Activated CD4-positive, alpha-beta T cell treated with anti-CD3 and anti-CD28 coated beads, Interleukin-2, amount 10 ng/mL, durations not matched to agents 7 days and 5 days (primary cell): ENCODE measurements at places on chromosomes 12 and 14. TPM values are rescaled to one million over a fixed set of nuclear protein-coding genes. Genes with fewer than 3 reads are reported as not detected.

Gene KLRC2
- not detected for total RNA-seq

DNA sequence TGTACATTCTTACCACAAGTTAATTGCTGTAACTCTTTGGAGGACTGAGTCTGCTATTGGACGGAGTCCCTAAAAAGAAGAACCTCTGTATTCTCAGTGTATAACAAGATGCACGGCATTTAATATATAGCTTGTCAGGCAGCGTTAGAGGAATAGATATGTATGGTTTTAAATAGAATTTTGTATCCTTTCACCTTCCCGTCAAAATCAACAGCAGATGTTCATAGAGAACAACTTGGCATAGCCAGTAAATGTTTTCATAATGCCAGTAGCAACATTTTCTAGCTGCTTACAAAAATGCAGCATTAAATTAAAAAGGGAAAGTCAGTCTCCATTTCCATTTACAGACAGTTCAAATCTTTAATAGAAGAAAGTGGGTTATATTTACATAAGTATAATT is 6.8 kb downstream of the SCYL2 start:
- H3K4me1 ChIP-seq, result peaks cover 29% of the 10 kb centered on the region
- no peaks in the 10 kb centered on the region for H3K27me3 ChIP-seq
- H3K4me3 ChIP-seq, result no peak overlapping the region
- peaks cover 14% of the 10 kb centered on the region for H3K36me3 ChIP-seq

DNA sequence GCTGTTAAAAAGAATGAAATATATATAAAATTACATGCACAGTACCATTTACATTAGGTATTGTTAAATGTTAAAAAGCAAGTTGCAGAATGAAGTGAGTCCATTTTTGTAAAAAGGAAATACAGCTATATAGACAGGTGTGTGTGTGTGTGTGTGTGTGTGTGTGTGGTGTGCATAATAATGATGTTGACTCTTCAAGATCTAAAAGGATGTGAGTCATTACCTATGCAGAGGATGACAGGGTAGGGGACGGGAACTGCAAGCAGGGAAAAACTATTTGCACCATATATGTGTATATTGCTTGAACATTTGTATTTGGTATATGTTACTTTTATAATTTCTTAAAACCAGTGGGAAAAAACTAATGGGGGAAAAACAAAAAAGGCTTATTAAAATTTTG is 3.1 kb downstream of the C14orf39 start:
- H3K27ac ChIP-seq, result no peak overlapping the region
- H3K4me3 ChIP-seq, result no peak overlapping the region
- peaks cover 26% of the 10 kb centered on the region for H3K27me3 ChIP-seq

- no peaks in the 10 kb centered on the region for H3K4me1 ChIP-seq
- H3K36me3 ChIP-seq, result no peaks in the 10 kb centered on the region
- DNase-seq, result no peak
- no peak overlapping the region for H3K27ac ChIP-seq
Observed at GRCh38 chr14:24839617-24840203, 205.7 kb upstream of the GZMB start.

DNA sequence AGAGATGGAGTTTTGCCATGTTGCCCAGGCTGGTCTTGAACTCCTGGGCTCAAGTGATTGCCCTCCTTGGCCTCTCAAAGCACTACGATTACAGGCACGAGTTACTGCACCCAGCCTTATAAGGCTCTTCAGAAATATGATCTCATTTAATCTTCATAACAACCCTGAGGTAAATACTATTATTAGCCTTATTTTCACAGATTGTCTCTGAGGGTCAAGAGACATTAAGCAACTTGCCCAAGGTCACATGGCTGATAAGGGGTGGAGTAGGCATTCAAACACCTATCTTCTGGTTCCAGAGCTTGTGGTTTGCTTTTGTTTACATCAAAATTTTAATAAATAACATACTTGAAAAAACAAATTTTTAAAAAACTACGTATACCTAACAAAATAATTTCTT is 5.1 kb downstream of the PRKAG1 start:
- DNase-seq, result no peak
- H3K4me1 ChIP-seq, result peaks cover 30% of the 10 kb centered on the region
- no peak overlapping the region for H3K27ac ChIP-seq
- peaks cover 34% of the 10 kb centered on the region for H3K36me3 ChIP-seq

GRCh38 chr12:57377103-57377840 is 53.6 kb downstream of the R3HDM2 start:
- no peak for DNase-seq
- no peak overlapping the region for H3K4me3 ChIP-seq
- H3K4me1 ChIP-seq, result peaks cover 8% of the 10 kb centered on the region
- H3K27me3 ChIP-seq, result no peaks in the 10 kb centered on the region
- H3K27ac ChIP-seq, result no peak overlapping the region

DNA sequence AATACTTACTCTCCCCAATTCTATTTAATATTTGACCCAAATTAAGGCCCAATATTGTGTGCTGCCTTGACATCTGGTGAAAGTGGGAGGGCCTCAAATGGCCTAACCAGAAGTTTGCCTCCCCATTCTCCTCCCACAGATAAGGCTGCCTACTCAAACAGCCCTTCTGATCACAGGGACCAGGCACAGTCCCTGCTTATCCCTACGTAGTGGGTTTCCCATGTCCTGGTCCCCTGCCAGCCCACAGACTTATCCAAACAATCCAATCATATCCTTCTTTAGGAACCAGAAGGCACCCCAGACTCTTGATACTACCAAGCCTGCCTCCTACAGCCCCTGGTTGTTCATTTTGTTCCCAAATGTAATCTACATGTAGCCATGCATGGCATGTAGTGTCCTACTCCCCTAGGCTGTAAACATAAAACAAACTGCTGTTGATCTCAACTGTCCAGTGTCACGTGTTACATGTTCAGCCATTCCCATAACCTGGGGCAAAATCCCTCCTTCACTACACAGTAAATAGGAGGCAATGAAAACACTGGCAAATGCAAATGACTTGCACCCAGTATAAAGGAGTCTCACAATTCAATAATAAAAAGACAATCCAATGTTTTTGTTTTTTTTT is 49.3 kb downstream of the EEA1 start:
- DNase-seq, result no peak
- H3K4me1 ChIP-seq, result peaks cover 3% of the 10 kb centered on the region
- no peaks in the 10 kb centered on the region for H3K27me3 ChIP-seq
- no peak overlapping the region for H3K27ac ChIP-seq
- H3K36me3 ChIP-seq, result peaks cover 34% of the 10 kb centered on the region
- H3K4me3 ChIP-seq, result no peak overlapping the region

Gene RPS6KL1
- 4.5 TPM for total RNA-seq

- H3K4me1 ChIP-seq, result peaks cover 26% of the 10 kb centered on the region
- H3K27ac ChIP-seq, result peak overlapping the region; percentile 67
- H3K27me3 ChIP-seq, result no peaks in the 10 kb centered on the region
- no peak overlapping the region for H3K4me3 ChIP-seq
- peak; percentile 43 for DNase-seq
Observed at GRCh38 chr14:68564826-68565759, 227.8 kb downstream of the ZFP36L1 start.

GRCh38 chr14:45251912-45252311 is 1.1 kb downstream of the MIS18BP1 start:
- peak; percentile 15 for DNase-seq
- peak overlapping the region; percentile 98 for H3K27ac ChIP-seq
- peak overlapping the region; percentile 87 for H3K4me3 ChIP-seq
- peaks cover 3% of the 10 kb centered on the region for H3K27me3 ChIP-seq
- H3K4me1 ChIP-seq, result peaks cover 30% of the 10 kb centered on the region

DNA sequence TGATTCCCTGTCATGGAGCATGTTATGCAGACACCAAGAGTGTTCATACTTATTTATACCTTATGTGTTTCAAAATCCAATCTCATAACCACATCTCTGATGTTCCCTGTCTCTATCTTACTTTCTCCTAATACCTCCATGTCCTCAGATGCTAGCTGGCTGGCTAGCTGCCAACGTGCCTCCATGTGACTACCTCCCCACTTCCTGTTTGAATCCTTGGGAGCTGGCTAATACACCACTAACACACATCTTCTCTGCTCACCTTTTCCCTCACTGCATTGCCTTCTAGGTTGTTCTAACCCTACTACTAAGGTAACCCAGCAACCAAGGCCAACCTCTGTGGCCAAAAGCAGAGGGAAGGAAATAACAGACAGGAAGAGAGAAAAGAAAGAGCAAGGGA is 27.3 kb downstream of the TTC5 start:
- H3K27me3 ChIP-seq, result no peaks in the 10 kb centered on the region
- H3K4me3 ChIP-seq, result no peak overlapping the region
- H3K36me3 ChIP-seq, result peaks cover 49% of the 10 kb centered on the region
- H3K27ac ChIP-seq, result peak overlapping the region; percentile 6

- peaks cover 52% of the 10 kb centered on the region for H3K27me3 ChIP-seq
- H3K4me3 ChIP-seq, result peak overlapping the region; percentile 61
- H3K36me3 ChIP-seq, result no peaks in the 10 kb centered on the region
- DNase-seq, result no peak
- no peaks in the 10 kb centered on the region for H3K4me1 ChIP-seq
Observed at GRCh38 chr14:103058164-103059055, 1.1 kb upstream of the CDC42BPB start.

Gene PITPNM2
- 21.8 TPM for total RNA-seq

DNA sequence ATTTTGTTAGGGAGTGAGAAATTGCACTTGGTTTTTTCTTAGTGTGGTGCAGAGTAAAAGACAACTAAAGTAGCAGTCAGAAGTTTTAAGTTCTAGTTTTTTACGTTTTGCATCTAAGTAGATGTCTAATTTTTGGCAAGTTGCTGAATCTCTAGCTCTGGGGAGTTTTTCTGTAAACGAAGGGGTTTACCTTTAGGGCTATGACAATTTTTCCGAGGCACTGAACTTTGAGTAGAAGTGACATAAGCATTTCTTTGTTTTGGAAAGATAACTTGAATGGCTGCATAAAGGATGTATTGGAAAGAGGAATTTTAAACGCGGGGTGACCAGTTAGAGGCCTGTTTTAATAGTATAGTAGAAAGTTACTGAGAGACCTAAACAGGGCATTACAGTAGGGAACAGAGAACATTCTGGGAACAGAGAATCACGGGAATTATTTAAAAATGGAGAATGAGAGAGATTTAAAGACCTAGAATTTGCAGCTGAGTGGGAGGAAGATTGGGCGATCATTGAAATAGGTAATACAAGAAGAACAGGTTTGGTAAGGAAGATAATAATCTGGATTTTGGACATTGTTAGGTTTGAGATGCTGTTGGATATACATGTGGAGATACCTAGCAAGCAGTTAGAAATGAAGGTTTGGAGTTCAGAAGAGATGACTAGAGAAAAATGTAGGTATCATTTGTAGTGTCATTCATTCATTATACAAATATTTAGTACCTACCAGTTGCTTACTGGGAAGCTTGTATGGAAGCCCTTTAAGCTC is 1.2 kb downstream of the ZNF410 start:
- H3K27me3 ChIP-seq, result no peaks in the 10 kb centered on the region
- H3K36me3 ChIP-seq, result peaks cover 7% of the 10 kb centered on the region
- peaks cover 46% of the 10 kb centered on the region for H3K4me1 ChIP-seq
- no peak for DNase-seq
- peak overlapping the region; percentile 98 for H3K4me3 ChIP-seq

DNA sequence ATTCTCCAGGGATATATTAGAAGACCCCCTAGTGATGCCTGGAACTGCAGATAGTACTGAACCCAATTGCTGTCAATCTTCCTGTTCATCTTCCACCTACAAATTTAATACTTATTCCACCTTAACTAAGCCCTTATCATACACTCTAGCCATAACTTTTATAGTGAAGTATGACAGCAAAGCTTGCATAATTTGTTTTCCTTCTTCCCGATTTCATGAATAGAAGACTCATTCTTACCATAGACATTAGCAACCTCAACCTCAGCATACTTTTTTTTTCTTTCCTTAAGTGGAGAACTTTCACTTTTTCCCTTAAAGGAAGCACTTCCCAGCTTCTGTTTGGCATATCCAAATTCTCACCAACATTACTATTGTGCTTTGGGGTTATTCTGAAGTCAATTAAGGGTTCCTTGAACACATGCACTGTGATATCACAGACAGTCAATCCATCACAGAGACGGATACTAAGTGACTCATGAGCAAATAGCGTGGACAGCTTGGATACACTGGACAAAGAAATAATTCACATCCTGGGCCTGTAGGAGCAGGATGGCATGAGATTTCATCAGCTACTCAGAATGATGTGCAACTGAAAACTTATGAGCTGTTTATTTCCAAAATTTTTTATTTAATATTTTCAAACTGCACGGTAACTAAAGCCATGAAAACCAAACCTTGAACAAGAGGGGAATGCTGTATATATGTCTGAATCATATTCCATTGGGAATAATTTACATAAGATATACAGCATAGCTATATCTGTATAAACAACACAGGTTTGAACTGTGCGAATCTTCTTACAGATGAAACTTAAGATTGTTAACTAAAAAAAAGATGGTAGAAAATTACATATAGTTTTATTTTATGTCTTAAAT is 63.9 kb downstream of the SYT1 start:
- no peaks in the 10 kb centered on the region for H3K27me3 ChIP-seq
- no peak overlapping the region for H3K4me3 ChIP-seq
- no peaks in the 10 kb centered on the region for H3K4me1 ChIP-seq
- H3K36me3 ChIP-seq, result no peaks in the 10 kb centered on the region
